ENCODE measurements at places on chromosomes 3 and 15. TPM values are rescaled to one million over a fixed set of nuclear protein-coding genes. Genes with fewer than 3 reads are reported as not detected.

- no peaks in the 10 kb centered on the region for H3K27me3 ChIP-seq
- H3K36me3 ChIP-seq, result no peaks in the 10 kb centered on the region
- H3K4me3 ChIP-seq, result no peak overlapping the region
- no peaks in the 10 kb centered on the region for H3K4me1 ChIP-seq
- H3K27ac ChIP-seq, result no peak overlapping the region
- no peak for DNase-seq
Measured at GRCh38 chr3:33075995-33076394, 21.0 kb downstream of the GLB1 start.

The GPX1 gene
- 30.8 TPM for total RNA-seq

GRCh38 chr3:172153335-172153861 is 114.0 kb downstream of the FNDC3B start:
- H3K27ac ChIP-seq, result peak overlapping the region; percentile 74
- H3K27me3 ChIP-seq, result no peaks in the 10 kb centered on the region
- peak; percentile 83 for DNase-seq
- no peak overlapping the region for H3K4me3 ChIP-seq

- no peak overlapping the region for H3K4me3 ChIP-seq
- H3K27me3 ChIP-seq, result no peaks in the 10 kb centered on the region
- no peak for DNase-seq
- no peaks in the 10 kb centered on the region for H3K4me1 ChIP-seq
Measured at GRCh38 chr15:67415181-67415580, 105.8 kb upstream of the C15orf61 start.

DNA sequence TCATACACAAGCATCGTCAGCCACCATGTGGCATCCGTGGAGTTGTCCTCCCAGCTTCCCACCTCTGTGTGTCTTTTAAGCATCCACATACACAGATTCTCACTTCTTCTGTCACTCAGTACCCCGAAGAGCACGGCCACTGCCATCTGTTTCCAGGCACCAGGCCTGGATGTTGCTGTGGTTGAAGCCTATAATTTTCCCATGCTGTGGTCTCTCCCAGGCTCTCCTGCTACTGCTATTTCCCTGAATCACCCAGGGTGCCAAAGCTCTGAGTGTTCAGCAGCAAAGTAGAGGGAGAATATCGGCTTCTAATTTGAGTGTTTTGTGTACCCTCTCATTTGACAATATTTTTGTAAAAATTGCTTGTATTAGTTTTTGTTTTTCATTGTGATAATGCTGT is 265.7 kb downstream of the DIPK2A start:
- H3K36me3 ChIP-seq, result no peaks in the 10 kb centered on the region
- H3K4me3 ChIP-seq, result no peak overlapping the region
- H3K27ac ChIP-seq, result no peak overlapping the region
